ENCODE measurements at places on chromosomes 12 and 14.
A peak's percentile ranks its signal among the peaks of the same experiment; 100 is the strongest.

DNA sequence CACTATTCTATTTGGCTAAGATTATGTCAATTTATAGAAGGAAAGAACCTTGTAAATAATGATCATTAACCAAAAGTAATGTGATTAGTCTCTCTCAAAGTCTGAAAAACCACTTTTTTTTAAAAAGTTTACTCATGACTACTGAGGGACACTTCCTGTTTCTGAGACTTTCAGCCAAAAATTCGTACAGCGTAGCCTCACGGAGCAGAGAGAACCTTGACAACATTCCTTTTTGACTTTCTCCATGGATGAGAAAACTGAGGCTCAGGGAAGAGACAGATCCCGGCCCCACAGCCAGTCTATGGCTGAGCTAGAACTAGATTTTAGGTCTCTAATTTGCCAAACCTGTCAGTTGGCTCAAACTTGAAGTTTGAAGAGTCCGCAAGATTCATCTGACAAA is 68.2 kb downstream of the DAD1 start:
- no peak for DNase-seq

GRCh38 chr14:33788161-33788560 is 162.7 kb downstream of the EGLN3 start:
- no peak for DNase-seq

GRCh38 chr12:129296671-129297070 is 443.4 kb downstream of the GLT1D1 start:
- DNase-seq = no peak

GRCh38 chr12:47808050-47808449 is 11.7 kb downstream of the HDAC7 start:
- peak; percentile 79 for DNase-seq

DNA sequence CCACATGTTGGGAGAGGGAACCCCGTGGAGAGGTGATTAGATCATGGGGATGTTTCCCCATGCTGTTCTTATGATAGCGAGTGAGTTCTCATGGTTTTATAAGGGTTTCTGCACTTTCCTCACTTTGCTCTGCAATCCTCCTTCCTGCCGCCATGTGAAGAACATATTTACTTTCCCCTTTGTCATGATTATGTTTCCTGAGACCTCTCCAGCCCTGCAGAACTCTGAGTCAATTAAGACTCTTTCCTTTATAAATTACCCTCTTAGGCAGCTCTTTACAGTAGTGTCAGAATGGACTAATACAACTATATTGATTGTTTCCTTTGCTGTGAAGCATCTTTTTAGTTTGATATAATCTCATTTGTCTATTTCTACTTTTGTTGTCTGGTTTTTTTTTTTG is 13.1 kb upstream of the RASSF9 start:
- no peak for DNase-seq

- no peak for DNase-seq
Measured at GRCh38 chr12:120264086-120264903, 1.2 kb downstream of the PXN start.

- no peak for DNase-seq
Measured at GRCh38 chr14:77240336-77240915, 30.6 kb downstream of the NGB start.

GRCh38 chr14:95163666-95164065 is 6.3 kb upstream of the DICER1 start:
- DNase-seq = no peak

DNA sequence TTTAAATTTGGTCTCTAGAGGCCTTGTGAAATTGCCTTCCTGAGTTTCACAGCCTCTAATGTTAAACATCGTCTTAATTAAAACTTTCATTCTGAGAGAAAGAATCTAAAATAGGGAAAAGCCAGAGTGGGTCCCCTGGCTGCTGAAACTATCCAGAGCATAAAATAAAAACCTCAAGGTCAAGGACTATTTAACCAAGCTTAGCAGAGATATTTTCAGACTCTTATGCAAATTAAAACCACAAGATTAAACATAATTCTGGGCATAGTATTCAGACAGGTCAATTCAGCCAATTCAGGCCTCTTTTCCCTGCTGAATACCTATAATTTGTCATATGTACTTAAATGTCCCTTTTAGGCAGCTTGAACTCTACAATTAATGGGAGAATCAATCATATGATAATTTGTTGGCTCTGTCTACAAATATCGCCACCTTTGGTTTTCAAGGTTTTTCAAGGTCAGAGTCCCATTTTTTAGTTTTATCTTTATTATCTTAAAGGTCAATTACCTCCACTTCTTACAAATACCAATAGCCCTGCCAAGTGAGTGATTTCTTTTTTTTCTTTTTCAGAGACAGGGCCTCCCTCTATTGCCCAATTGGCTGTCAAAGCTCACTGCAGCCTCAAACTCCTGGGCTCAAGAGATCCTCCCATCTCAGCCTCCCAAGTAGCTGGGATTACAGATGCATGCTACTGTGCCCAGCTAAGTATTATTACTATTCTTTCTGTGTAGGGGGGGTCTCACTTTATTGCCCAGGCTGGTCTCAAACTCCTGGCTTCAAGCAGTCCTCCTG is 257.1 kb downstream of the PHLDA1 start:
- no peak for DNase-seq

- DNase-seq = no peak
Measured at GRCh38 chr12:90870971-90871725, 83.8 kb downstream of the CCER1 start.

DNA sequence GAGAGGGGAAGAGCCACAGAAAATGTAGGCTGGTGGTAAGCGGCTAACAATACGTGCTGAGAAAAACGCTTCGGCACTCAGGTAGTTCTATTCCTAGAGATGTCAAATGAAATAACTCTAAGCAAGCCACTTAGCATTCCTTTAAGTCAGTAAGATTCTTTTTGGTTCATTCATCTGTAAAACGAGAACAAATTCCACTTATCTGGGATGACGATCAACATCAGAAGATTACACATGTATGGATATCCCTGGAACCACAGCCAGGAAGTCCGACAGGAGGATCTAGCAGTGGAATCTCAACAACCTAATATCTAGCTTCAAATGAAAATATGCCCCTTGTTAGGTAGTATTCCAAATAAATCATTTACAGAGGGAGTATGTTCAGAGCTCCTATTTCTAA is 74.6 kb upstream of the CDKN3 start:
- no peak for DNase-seq

- no peak for DNase-seq
Measured at GRCh38 chr14:78610994-78611393, 440.8 kb downstream of the NRXN3 start.

GRCh38 chr14:74552623-74553022 is 59.1 kb downstream of the ISCA2 start:
- DNase-seq = no peak

- no peak for DNase-seq
Measured at GRCh38 chr14:101200008-101200649, 296.6 kb upstream of the RTL1 start.

GRCh38 chr14:54348923-54349620 is 47.7 kb upstream of the CDKN3 start:
- no peak for DNase-seq

DNA sequence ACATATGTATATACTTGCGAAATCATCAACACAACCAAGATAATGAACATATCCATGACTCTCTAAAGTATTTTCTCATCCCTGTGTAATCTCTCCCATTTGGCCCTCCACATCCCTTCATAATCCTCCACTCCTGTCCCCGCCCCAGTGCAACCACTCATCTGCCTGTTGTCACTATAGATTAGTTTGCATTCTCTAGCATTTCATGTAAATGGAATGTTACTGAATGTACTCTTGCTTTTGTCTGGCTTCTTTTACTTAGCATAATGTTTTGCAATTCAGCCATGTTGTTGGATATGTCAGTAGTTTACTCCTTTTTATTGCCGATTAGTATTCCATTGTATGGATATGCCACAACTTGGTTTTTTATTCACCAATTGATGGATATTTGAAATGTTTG is 99.1 kb downstream of the BICD1 start:
- DNase-seq = no peak

DNA sequence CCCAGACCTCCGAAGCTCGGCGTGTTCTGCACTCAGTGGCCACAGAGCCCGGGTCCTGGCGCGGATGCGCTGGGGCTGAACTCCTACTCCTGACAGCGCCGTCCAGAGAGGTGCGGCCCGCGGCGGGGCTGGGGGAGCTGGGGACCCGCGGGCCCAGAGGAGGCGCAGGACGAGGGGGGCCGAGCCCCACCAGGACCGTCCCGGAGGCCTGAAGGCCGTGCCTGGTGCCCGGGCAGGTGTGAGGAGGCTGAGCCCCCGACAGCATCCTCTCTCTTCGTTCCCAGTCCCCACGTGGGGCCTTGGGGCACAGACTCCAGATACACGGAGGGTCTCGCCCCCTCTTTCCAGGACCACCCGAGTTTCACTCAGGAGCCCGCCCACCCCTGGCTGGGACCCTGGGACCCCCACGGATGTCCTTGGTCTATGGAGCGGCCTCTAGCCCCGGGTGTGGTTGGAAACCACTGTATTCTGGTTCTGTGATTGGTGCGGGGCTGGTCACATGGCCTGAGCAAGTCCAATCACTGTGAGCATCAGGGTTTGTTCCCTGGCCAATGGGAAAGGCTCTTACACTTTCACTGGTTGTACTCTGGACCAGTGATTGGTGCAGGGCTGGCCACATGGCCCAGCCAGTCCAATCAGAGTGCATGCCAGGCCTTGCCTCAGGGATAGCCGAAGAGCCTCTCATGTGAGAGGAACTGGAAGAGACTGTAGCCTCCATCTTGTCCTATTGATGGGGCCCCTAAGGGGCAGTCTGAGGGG is 217.6 kb upstream of the SFSWAP start:
- no peak for DNase-seq

DNA sequence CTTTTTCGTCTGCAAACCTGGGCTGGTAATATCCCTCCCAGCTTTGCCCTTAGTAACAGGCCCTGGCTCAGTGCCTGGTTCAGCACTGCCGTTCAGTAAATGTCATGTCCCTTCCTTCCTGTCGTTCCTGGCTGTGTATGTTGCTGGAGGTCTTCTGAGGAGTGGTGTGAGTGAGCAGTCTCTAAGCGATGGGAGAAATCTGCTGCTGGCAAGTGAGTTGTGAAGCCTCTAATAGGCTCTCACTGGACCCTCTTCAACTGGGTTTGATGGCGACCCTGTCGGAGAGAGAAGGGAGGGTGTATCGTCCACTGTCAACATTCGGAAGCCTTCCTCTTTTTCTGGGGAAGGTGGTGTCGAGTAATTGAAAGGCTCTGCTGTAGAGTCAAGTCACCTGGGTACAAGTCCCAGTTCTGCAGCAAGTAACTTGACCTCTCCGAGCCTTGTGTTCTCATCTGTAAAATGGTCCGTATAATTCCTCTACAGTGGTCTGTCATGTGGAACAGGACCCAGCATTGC is 62.8 kb downstream of the HRK start:
- DNase-seq = peak; percentile 37

GRCh38 chr12:49244176-49244575 is 20.7 kb upstream of the TUBA1C start:
- DNase-seq = no peak

- no peak for DNase-seq
Measured at GRCh38 chr12:19506497-19506896, 67.2 kb downstream of the AEBP2 start.

- DNase-seq = no peak
Measured at GRCh38 chr14:89164168-89165073, 252.6 kb downstream of the FOXN3 start.

- DNase-seq = no peak
Measured at GRCh38 chr12:124426594-124427555, 132.0 kb downstream of the RFLNA start.

DNA sequence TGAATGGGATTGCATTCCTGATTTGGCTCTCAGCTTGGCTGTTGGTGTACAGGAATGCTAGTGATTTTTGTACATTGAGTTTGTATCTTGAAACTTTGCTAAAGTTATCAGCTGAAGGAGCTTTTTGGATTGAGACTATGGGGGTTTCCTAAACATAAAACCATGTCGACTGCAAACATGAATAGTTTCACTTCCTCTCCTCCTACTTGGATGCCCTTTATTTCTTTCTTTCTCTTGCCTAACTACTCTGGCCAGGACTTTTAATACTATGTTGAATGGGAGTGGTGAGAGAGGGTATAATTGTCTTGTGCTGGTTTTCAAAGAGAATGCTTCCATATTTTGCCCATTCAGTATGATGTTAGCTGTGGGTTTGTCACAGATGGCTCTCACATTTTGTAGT is 141.5 kb downstream of the CEP83 start:
- no peak for DNase-seq

DNA sequence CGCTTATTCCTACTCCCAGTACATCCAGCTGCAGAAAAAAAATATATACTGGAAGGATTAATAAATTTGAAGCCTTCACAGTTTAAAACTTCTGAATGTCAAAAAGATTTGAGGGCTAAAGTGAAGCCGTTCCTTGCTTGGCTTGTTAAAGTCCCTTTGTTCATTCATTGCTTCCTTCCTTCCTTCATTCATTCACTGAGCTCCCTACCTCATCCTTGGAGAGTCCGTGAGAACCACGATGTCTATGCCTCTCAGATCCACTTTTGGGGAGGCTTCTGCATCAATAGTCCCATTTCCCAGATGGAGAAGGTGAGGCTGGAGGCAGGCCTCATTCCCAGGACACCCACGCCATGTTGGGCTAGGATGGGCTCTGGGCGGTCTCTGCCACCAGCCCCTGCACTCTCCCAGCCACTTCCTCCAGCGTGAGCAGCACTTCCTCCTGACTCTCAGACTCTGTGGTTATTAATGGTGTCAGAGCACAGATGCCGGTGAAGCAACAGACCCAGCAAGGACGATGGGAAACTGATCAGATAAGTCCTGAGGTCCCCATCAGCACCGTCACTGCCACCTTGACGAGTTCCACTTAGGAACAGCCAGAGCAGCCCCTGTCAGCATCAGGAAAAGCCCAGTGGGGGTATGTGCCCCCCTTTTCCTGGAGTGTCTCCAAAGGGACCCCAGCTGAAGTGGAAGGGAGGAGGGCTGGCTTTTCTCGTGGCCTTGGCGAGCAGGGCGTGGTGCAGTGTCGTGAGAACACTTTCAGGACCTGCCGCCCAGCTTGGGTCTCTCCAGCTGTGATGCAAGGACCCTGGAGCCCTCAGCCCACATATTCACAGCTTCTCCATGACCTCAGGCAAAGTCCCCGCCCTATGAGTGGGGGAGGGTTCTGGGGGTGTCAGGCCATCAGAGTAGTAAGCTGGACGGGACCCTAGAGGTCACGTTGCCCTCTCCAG is 21.2 kb downstream of the ASB2 start:
- DNase-seq = peak; percentile 61

- no peak for DNase-seq
Measured at GRCh38 chr12:4330203-4330602, 9.2 kb downstream of the TIGAR start.

DNA sequence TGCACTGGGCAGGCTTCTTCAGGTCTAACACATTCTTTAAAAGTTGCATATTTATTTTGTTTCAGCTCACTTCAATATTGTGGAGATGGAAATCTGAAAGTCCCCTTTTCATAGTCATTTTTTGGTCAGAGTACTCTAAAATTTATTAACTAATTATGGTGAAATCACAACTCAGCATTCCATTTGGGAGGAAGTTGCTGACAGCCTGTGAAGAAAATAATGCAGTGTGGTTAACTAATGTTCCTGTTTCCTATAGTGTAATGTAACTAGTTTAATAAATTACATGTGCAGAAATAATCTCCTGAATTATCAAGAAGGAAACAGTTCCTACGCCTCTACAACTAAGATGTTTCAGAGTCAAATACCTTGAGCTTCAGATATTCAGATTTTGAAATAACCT is 17.1 kb downstream of the LRFN5 start:
- DNase-seq = no peak

GRCh38 chr12:108642899-108643654 is 9.4 kb upstream of the SELPLG start:
- DNase-seq = no peak

Data from activated naive CD8-positive, alpha-beta T cell treated with anti-CD3 and anti-CD28 coated beads, Interleukin-2, amount 10 ng/mL, durations not matched to agents 7 days and 5 days (primary cell).